ENCODE measurements at places on chromosomes 13 and 19.

DNA sequence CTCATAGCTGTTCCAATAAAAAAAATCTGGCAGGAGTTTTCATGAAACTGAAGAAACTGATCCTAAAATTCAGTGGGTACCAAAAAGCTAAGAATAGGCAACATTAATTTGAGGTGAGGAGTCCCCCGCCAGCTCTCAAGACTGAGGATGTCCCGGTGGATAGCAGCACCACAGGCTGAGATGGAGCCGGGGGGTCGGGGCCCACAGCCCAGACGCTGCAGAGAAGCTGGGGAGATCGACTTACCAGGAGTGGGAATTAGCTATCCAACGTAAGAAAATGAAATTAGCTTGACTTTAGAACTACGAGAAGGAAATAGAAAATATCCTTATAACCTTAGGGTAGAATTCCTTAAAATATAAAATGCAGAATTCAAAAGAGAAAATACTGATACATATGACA, 23.2 kb upstream of the DCUN1D2 start:
- no peak for DNase-seq

DNA sequence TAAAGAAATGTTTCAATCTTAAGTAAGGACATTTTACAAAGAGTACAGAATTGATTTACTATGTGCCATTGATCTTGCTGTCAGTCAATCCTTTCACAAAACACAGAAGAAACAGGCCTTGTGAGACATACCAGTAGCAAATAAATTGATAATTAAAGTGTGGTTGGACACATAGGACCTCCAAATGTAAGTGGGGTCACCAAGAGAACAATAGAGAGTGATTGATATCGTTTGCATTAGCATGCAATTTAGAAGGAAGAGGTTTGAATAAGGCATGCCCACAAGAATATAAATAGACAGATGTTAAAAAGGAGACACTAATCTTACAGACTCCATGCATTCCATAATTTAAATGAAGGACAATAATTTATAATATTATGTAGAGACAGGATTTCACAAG, 1628.3 kb downstream of the PCDH9 start:
- no peak for DNase-seq

GRCh38 chr13:112181336-112182067, 114.6 kb downstream of the SOX1 start:
- no peak for DNase-seq

DNA sequence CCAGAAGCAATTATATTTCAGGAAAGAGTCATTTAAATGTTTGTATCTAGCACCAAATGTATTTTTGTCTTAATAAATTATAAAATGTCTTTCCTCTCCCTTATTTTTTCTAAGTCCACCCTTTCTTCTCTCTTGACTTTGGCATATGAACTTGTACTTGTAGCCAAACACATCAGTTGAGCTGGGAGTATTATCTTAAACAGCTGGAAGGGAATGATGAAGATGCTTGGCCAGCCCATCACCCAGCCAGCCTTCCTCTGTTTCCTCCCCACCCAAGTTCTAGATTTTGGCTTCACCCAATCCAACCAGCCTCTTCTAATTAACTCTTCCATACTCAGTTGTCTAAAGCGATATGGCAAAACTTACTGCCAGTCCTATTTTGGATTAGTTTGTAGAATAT, 272.5 kb downstream of the ENOX1 start:
- DNase-seq, result no peak

DNA sequence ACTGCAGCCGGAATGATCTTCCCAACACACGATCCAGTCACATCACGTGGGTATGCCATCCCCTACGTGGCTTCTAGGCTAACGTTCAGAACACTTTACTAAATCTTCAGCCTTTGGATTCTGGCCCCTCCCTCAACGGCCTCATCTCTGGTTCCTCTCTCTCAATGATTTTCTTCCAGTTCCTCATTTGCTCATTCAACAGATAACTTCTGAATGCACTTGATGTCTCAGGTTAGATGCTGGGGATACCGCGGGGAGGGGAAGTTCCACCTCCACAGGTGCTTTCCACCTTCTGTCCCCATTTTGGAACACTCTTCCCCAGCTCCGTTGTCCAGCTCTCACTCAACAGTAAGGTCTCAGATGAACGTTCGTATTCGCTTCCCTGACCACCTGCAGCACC, 66.1 kb downstream of the ATP7B start:
- DNase-seq, result no peak

- no peak for DNase-seq
These were observed 354.4 kb downstream of the KCNRG start for GRCh38 chr13:50369646-50370045.

GRCh38 chr13:33793726-33794125, 24.2 kb upstream of the RFC3 start:
- no peak for DNase-seq

GRCh38 chr13:74774264-74774663, 640.1 kb upstream of the KLF12 start:
- DNase-seq, result no peak

DNA sequence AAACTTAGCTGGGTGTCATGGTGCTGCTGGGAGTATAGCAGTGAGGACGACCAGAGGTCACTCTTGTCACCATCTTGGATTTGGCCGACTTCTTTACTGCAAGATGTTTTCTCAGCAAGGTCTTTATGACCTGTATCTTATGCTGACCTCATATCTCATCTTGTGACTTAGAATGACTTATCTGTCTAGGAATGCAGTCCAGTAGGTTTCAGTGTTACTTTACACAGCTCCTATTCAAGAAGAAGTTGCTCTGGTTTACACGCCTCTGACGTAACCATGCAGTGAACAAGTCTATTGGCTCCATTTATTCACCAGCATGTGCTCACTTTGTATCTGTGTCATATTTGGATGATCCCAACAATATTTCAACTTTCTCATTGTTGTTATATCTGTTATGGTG, 26.7 kb downstream of the ZNF850 start:
- DNase-seq, result no peak

DNA sequence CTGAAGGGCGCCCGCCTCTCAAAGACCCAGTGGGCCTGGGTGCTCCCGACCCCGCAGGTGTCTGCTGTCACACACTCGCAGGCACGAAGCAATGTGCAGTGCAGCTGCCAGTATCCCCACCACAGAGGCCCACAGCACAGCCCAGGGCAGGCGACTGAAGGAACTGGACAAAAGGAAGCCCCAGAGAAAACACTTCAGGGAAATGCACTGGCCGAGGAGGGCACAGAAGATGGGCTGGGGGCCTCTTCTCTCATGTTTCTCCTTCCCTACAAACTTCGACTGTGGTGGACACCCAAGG, 10.0 kb downstream of the AKAP8 start:
- DNase-seq, result no peak

GRCh38 chr13:98853771-98854221, 101.3 kb upstream of the SLC15A1 start:
- no peak for DNase-seq

- no peak for DNase-seq
These were observed 864.3 kb upstream of the ATXN8OS start for GRCh38 chr13:69243366-69243765.

DNA sequence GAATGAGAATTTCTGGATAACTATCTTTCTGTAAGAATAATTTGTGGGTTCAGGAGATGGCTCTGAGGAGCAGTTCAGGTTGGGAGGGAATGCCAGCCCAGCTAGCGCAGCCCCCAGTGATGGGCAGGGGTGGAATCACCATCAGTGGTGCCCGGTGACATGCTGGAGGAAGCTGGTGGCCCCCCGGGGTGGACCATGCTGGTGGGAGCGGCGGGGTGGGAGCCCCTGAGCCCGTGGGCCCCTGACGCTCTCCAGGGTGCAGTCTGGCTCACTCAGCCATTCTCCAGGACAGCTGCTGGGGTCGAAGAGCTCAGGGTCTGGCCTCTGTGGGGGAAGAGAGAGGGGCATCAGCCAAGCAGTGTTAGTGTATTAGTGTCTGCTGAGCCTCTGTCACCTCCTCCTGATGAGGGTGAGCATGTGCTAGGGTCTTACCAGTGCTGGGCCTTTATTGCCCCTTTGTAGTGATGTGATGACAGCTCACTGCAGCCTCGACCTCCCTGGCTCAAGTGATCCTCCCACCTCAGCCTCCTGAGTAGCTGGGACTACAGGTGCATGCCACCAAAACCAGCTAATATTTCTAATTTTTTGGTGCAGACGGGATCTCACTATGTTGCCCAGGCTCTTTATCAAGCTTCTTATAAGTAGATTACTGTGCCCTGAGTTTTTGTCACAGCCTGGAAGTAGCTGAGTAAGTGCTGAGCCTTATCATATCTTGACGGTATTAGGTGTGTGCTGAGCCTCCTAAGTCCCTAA, 10.4 kb downstream of the HIPK4 start:
- DNase-seq, result no peak

- DNase-seq, result no peak
These were observed 16.2 kb upstream of the ACOD1 start for GRCh38 chr13:76932076-76932475.

GRCh38 chr13:74067818-74068217, 66.4 kb downstream of the KLF12 start:
- DNase-seq, result no peak

GRCh38 chr13:51052581-51052980, 58.5 kb downstream of the C13orf42 start:
- DNase-seq, result no peak

DNA sequence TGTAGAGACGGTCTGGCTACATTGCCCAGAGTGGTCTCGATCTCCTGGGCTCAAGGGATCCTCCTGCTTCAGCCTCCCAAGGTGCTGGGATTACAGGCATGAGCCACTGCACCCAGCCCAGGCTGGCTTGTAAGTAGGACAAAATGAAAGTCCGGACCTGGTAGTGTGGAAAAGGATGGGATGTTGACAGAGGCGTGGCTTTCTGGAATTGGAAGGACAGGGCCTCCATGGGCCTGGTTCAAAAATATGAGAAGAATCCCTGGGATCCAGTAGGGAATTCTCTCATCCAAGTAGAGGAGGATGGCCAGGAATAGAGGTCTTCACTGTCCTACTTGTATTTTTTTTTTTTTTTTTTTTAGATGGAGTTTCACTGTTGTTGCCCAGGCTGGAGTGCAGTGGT, 64.9 kb downstream of the TRPM4 start:
- no peak for DNase-seq

GRCh38 chr19:16892868-16893685, 4.3 kb downstream of the F2RL3 start:
- no peak for DNase-seq

DNA sequence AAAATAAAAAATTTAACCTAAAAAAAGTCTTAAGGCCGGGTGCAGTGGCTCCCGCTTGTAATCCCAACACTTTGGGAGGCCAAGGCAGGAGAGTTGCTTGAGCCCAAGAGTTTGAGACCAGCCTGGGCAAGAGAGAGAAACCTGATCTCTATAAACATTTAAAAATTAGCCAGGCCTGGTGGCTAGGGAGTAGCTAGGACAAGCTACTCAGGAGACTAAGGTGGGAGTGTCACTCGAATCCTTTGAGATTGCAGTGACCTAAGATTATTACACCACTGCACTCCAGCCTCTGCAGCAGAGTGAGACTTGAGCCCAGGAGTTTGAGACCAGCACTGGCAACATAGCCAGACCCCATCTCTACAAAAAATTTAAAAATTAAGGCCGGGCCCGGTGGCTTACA, 1.1 kb downstream of the CCDC97 start:
- no peak for DNase-seq

DNA sequence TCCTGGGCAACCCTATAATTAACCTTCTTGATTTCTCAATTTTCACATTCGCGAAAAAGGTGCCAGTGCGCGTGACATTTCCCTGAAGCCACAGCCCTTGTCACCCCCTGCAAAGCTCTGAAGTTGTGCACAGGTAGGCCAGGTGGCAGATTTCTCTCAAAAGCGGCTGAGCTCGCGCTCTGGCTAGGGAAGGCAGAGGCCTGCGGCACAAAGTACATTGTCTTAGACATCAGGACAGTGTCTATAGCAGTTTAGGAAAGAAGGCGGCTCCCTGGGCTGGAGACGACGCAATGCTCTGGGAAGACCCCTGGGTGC, 42.9 kb upstream of the ZNF14 start:
- DNase-seq, result no peak

DNA sequence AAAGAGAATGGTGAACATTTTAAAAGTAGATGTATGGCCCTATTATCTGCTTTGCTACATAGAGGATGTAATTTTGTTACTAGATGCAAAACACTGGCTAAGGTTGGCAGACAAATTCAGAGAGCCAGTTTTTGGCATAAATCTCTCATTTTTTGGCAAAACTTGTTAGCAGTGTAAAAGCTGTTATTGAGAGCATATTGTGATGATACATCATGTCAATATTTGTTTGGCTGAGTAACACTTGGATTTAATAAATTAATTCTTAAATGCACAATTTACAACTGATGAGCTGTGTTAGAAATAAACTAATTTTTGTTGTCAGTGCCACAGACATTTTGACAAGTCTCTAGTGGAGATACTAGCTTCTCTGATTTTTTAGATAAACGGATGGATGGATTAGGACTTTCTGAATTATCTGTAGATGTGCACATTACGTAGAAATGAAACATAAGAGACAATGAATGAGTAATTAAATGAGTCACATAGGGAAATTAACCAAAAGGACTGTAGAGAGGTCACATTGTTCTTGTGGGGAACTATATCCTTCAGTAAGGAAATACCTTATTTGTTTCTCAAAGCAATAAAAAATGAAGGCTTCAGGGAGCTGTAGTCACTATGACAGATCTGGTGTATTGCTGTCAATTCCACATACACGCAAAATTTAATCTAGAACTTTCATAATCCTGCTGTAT, 17.4 kb downstream of the UFM1 start:
- DNase-seq, result no peak

GRCh38 chr19:37136111-37136510, 36.4 kb downstream of the ZNF585A start:
- DNase-seq, result no peak

- DNase-seq, result no peak
These were observed 14.2 kb downstream of the OR7A17 start for GRCh38 chr19:14871619-14872230.

- DNase-seq, result no peak
These were observed 19.2 kb downstream of the RYR1 start for GRCh38 chr19:38452430-38453366.

GRCh38 chr19:5953680-5954213, 24.2 kb downstream of the RANBP3 start:
- DNase-seq, result no peak

DNA sequence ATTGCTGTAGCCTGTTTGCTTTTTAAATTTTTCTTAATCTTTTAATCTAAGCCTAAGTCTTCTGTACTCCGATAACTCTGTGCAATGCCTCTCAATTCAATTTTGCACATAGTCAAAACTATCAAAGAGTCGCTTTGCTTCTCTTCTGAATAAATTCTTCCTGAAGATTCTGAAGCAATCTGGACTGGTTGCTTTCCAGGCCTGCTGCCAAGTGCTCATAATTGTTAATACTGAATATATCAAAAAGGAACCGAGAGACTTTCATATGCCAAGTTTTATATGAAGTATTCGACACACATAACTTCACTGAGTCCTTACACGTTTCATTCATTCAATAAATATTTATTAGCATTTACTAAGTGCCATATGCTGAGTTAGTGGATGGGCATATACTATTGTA, 91.3 kb downstream of the EDNRB start:
- no peak for DNase-seq

Measured in CD4-positive, alpha-beta memory T cell (primary cell).